ENCODE measurements at places on chromosomes 3 and 15.

DNA sequence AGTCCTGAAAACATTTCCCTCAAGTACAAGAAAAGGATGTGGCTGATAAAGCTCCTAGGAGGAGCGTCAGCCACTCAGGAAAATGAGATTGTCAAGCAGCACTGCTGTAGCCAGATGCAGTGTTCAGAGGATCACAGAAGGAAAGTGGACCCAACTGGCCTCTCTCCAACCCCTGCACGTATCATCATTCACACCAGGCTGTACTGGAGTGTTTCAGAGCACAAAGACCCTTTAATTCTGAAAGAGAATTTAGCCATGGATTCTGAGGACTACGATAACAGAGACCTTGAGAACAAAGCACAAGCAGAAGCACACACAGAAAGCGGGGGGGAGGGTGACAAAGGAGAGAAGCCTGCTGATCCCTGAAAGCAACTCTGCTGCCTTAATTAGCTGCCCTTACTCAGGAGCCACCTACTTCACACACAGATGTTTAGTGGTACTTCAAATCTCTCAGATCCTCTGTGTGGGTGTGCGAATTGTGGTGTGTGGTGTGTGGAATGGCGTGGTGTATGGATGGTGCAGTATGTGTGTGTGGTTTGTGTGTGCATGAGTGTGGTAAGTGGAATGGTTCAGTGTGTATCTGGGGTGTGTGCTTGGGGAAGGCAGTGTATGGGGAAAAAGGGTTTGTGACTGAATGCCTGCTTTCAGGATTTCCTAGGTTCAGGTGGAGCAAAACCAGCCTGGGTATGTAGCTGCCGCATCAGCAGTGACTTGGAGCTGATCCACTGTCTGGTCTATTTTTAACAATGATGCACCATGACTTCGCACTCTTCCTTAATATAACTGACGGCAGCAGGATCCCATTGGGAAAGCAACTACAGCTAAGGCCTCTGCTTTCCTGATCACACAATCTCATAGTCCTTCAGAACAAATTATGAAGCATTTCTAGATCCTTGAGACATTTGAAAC lies 192.5 kb downstream of the RSL24D1 start:
- DNase-seq, result no peak

DNA sequence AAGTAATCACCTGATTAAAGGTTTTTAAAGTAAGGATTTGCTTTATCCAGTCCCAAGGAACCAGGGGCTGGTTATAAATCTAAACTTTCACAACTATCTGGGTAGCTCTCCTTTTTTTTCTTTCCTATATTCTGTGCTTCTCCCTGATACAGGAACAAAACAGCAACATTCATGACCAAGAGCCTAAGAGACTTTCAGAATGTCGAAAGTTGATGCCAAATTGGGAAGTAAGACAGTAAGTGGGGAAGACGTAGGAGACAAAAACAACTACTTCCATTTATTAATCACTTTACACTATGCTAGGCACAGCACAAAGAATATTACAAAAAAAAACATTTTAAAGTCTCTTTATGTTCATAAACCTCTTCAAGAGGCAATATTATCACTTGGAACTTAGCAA lies 211.6 kb downstream of the MAGI1 start:
- DNase-seq, result no peak

DNA sequence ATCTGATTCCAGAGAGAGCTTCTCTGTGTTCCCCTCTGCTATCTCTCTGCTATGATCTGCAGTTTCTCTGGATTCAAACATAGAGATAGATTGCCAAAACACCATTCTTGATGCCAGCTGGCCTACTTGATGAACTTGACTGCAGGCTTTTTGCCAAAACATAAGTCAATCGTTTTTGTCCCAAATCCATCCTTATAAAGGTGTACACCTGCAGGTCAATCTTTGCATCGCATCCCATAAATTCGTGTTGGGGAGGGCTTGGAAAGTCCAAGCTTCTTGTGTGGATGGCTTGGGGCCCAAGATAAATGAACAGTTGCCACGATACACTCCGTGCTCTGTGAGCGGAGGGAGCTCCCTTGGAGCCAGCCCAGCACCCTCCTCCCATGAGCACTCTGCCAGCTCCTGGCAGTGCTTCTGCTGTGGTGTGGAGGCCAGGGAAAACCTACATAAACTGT lies 2.7 kb downstream of the CERS3 start:
- no peak for DNase-seq

DNA sequence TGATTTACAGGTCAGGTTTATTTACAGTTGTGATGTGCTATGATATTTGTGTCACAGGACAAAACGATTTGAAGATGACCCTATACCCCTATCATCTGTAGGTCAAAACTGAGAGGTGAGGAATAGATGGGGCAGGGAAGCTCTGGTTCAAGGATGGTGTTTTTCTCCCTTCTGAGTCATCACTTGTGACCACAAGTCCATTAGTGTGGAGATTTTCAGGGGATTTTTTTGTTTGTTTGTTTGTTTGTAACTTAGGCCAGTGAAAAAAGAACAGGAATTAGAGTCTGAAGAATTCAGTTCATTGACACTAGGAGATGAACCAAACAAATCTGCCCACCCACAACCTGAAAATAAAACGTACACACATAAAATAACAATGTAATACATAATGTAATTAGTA lies 62.7 kb upstream of the FAM98B start:
- DNase-seq, result no peak

- no peak for DNase-seq
Measured at GRCh38 chr3:120326784-120327183, 22.4 kb downstream of the LRRC58 start.

DNA sequence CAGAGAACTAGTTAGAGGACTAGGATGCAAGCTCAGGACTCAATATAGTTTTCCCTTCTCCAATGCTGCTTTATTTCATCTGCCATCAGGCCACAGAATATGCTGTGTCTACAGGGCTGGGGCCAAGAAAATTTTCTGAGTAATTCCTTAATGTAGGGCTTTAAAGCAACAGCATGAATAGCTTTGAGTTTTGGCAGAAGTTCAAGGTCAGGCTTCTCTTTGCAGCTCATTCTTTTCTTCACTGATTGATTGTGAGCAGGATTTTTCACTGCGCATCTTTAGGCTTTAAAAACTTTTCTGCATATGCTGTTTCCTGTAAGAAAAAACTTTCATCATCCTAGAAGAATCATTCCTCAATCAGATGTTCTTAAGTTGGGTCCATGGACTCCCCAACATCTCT lies 4.6 kb downstream of the TMEM108 start:
- DNase-seq, result no peak

- DNase-seq, result no peak
Measured at GRCh38 chr15:93087825-93088199, 1.2 kb downstream of the RGMA start.

- DNase-seq, result no peak
Measured at GRCh38 chr3:28836199-28836598, 444.7 kb upstream of the RBMS3 start.

DNA sequence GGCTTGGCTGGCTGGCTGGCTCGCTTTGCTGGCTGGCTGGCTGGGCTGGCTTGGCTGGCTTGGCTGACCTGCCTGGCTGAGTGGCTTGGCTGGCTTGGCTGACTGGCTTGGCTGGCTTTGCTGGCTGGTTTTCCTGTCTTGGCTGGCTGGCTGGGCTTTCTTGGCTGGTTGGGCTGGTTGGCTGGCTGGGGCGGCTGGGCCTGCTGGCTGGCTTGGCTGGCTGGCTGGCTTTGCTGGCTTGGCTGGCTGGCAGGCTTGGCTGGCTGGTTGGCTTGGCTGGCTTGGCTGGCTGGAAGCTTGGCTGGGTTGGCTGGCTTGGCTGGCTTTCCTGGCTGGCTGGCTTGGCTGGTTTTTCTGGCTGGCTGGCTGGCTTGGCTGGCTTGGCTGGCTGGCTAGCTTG lies 435.6 kb downstream of the GOLGA6L6 start:
- no peak for DNase-seq

GRCh38 chr15:45118131-45118588 lies 4.0 kb downstream of the DUOXA2 start:
- peak; percentile 73 for DNase-seq

GRCh38 chr15:73637527-73637926 lies 4.3 kb upstream of the NPTN start:
- DNase-seq, result no peak

GRCh38 chr3:16427103-16427965 lies 86.2 kb downstream of the RFTN1 start:
- peak; percentile 75 for DNase-seq

DNA sequence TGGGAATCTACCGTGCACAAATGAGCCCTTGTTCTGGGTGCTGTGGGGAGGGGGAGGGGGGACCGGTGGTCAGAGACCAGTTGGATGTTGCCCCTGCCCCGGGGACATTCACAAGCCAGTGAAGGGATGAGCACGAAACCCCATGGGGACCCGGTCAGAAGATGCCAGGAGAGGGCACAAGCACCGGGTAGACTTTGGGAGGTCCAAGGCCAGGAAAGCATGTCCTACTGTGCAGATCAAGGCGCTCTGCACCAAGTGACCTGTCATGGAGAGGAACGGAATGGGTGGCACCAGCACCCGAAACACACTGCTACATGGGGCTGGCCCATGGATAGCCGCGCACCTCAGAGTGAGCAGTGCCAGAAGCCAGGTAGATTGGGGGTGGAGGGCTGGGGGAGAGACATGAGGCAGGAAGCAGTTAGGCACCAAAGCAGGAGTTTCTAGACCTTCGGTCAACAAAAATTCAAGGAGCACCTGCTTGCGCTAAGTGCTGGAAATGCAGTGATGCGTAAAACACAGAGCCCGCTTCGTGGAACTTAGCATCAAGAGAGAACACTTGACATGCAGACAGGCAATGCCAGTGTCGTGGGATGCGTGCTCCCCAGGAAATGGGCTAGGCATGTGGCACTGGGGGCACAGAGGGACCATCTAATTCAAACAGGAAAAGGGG lies 99.1 kb downstream of the CPN2 start:
- no peak for DNase-seq

DNA sequence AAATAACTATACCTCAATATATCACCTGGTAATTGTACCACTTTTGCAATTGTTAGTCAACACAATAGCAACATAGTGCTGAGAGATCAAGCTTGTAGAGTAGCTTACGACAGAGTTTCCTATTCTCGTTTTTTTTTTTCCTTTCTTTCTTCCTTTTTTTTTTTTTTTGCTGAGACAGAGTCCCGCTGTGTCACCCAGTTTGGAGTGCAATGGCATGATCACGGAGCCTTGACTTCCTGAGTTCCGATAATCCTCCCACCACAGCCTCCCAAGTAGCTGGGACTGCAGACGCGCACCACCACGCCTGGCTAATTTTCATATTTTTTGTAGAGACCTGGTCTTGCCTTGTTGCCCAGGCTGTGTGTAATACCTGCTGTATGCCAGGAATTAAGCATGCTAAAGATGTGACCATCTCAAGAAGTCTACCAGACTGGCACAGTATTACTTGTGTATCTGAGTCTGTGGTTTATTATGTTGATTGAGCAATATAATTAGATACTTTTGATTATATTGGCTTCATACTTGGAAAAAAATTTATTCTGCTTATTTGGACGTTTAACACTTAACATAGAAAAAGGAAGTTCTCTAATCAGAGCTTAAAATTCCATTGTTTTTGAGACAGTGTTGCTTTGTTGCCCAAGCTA lies 3.0 kb downstream of the SELENOT start:
- no peak for DNase-seq

DNA sequence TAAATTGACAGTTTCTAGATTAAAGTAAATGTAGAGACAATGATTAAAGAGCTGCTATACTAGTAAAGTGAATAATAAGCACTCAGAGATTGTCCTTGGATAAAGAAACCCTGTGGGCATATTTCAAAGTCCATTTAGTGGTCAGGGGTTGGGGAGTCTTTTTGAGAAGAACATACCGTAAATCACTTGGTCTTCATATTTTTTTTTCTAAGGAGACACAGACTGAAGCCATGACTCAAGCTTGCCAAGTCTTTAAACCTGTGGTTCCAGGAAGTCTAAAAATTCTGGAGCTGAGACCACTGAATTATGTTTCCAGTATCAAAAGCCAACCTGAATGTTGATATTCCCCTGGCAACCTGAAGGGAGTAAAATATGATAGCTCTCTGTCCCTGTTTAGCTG lies 171.0 kb downstream of the TPRG1 start:
- no peak for DNase-seq

DNA sequence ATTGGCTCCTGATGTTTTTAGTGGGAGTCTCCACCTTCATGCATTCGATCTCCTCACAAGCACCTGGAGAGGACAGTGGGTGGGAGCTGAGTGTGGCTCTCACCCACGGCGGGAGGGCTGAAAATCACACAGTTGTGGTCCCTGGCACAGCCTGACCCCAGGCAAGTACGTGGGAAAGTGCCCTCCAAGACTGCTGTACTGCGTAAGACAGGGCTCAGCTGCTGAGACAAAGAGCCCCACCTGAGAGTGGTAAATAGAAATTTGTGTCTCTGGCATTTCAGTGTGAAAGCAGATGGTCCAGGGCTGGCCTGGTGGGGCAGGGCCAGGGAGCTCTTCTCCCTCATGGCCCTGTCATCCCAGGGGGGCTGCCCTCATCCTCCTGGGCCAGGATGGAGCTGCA lies 77.4 kb upstream of the IQSEC1 start:
- DNase-seq, result no peak

GRCh38 chr15:79410237-79410636 lies 21.9 kb upstream of the MINAR1 start:
- no peak for DNase-seq

GRCh38 chr3:71511037-71511436 lies 72.5 kb downstream of the FOXP1 start:
- peak; percentile 75 for DNase-seq

GRCh38 chr15:99635794-99636193 lies 70.0 kb downstream of the MEF2A start:
- no peak for DNase-seq

GRCh38 chr3:126105691-126106187 lies 21.8 kb upstream of the SLC41A3 start:
- DNase-seq, result no peak

GRCh38 chr15:90086868-90087268 lies 15.4 kb downstream of the IDH2 start:
- no peak for DNase-seq

DNA sequence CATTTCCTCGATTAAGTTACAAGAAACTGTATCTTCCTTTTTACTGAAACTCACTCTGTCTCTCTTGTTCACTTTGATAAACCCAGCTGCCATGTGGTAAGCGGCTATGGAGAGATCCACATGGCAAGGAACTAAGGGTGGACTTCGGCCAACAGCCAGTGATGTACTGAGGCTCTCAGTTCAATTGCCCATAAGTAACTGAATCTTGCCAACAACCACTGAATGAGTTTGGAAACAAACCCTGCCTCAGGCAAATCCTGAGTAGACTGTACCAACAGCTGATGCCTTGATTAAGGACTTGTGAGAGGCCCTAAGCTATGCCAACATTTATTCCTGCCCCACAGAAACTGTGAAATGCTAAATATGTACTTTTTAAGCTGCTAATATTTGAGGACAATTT lies 433.5 kb downstream of the PLOD2 start:
- DNase-seq, result no peak

GRCh38 chr15:66846811-66847210 lies 144.8 kb downstream of the SMAD6 start:
- DNase-seq, result no peak

GRCh38 chr3:71225951-71226564 lies 357.5 kb downstream of the FOXP1 start:
- no peak for DNase-seq

- no peak for DNase-seq
Measured at GRCh38 chr3:29686889-29687592, 406.2 kb downstream of the RBMS3 start.
